ENCODE measurements at places on chromosomes 1 and 21.

GRCh38 chr1:58898739-58899586 is 115.1 kb upstream of the JUN start:
- no peak for DNase-seq

GRCh38 chr1:176785791-176786190 is 322.8 kb downstream of the PAPPA2 start:
- DNase-seq: no peak

DNA sequence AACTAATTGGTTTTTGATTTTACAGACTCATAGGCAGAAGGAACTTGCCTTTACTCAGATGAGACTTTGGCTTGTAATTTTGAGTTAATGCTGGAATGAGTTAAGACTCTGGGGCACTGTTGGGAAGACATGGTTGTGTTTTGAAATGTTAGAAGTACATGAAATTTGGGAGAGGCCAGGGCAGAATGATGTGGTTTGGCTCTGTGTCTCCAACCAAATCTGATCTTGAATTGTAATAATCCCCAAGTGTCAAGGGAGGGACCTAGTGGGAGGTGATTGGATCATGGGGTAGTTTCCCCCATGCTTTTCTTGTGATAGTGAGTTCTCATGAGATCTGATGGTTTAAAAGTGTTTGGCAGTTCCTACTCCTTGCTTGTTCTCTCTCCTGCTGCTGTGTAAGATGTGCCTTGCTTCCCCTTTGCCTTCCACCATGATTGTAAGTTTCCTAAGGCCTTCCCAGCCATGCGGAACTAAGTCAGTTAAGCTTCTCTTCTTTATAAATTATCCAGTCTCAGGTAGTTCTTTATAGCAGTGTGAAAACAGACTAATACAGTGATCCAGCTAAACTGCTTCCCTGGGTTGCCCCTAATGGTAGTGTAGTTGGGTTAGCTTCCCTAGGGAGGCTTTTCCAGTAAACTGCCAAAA is 10.2 kb downstream of the CPT2 start:
- DNase-seq: no peak

- no peak for DNase-seq
These were observed 11.4 kb downstream of the FAM89A start for GRCh38 chr1:231028682-231029081.

GRCh38 chr1:27940297-27940696 is 5.5 kb downstream of the SMPDL3B start:
- DNase-seq: no peak

DNA sequence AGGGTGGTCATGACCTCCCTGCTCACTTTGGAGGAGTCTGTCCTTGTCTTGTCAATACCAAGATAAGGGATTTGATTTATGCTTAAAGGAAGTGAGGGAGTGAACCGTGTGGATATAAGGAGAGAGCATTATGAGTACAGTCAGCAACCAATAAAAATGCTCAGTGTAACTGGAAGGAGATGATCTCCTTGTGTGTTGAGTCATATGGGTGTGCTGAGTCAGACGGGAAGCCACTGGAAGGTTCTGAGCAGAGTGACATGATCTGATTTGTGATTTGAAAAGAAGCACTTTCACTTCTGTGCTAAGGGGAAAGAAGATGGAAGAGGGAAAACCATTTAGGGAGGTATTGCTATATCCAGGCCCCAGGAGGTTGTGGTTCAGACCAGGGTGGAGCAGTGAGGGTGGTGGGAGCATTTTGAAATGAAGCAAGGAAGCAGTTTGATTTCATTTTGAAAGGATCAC is 2.5 kb upstream of the BCL10 start:
- DNase-seq: peak; percentile 86

DNA sequence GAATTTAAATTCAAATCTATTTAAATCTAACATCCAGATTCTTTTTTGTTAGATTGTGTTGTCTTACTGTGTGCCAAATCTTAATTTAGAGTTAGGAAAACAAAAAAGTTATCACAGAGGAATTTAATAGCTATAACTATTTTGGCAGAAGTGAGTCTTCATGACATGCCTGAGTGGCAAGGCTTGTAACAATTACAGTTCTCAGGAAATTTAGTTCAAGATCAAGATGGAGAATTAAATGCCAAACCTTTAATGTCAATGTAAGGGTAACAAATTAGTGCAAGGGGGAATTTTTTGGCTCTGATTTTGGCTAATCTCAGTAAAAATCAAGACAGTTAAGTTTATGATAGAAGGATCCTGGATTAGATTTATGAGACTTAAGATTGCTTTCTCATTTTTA is 58.4 kb downstream of the GDAP2 start:
- DNase-seq: no peak

- DNase-seq: no peak
These were observed 5.8 kb downstream of the LINGO4 start for GRCh38 chr1:151799179-151800022.

DNA sequence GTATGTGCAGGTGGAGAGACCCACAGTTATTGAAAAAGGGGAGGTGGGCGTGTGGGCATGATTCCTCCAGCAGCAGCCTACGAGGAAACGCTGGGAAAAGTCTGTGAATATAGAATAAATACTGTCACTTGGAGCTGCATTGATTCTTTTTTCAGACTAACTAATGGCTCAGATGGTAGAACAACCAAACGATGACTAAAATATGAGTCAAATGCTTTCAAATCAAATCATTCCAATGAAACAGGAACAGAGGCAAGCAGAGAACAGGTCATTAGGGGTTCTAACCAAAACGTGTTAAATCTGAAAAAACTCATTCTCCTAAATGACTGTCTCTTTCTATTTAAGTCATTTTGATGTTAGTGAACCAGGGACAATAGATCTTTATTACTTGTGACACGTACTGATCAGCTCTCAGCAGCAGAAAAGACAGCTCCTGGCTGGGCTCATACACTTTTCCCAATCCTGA is 35.1 kb upstream of the SEC16B start:
- no peak for DNase-seq

DNA sequence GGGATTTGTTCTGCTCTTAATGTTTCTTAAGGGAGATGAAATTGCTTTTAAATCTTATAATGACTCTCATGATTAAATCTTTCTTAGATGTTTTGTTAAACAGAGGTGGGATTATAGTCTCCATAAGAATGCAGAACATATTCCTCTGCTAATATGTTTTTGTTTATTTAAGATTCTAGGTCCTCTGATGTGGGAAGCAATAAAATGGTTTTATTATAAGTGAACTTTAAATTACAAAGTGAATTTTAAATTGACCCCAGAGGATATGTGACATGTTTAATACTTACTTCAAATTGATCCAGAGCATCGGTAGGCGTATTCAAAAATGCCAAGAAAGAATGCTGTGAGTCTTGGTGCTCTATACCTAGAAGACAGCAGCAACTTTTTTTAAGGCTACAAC is 129.4 kb downstream of the COQ8A start:
- no peak for DNase-seq

- DNase-seq: peak; percentile 10
These were observed 2.7 kb downstream of the MOB3C start for GRCh38 chr1:46613661-46614603.

DNA sequence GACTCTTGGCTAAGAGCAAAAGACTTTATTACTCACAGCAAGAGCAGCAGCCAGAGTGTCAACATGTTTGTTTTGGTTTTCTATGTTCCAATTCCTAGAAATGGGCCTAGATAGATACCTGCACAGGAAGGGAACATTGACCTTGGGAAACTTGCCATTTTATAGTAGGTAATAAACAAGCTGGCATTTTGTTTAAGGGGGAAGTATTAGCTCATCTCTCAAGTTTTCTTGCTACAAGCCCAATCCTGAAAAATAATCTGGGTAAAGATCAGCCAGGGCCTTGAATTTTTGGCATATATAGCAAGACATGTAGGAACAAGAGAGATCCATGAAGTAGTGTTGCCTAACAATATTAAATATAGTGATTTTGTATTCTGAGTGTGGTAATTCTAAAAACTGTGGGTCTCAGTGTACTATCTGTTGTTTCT is 51.4 kb upstream of the RGL1 start:
- no peak for DNase-seq

DNA sequence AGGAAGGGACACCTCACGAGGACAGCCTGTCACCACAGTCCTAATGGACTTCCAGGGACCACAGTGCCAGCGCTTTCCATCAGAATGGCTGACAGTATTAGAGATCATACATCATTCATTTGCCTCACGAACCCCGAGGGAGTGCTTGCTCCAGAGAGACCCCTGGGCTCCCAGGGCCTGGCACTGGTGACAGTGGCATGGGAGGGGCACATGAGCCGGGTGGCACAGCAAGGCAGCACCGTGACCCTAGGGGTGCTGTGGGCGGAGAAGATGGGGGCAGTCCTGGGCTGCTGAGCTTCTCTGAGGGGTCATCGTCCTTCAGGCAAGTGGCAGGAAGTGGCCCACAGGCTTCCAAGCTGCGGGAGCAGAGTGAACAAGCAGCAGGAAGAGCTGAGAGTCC is 16.4 kb upstream of the TSPEAR start:
- no peak for DNase-seq

- DNase-seq: no peak
These were observed 14.5 kb upstream of the VPS13D start for GRCh38 chr1:12215118-12215961.

- no peak for DNase-seq
These were observed 1.4 kb upstream of the EPHB2 start for GRCh38 chr1:22709227-22709626.

DNA sequence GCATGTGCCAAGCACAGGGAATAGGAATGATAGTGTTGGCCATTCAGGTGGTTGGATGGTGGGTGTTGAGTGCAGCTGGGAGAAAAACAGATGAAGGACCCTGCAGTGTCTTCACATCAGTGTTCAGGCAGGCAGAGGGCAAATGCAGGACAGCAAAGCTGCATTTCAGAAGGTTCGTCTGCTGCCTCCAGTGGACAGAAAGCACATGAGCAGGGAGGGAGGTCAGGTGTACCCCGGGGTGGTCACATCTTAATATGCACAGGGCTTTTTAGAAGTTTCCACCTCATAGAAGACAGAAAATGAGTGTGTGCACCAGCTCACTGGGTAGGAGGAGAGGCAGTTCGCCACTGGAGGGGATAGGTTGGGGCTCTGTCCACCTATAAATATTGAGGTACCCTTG is 184.9 kb downstream of the SLC35F3 start:
- DNase-seq: no peak

- no peak for DNase-seq
These were observed 100.0 kb downstream of the CLEC20A start for GRCh38 chr1:178396789-178397188.

GRCh38 chr1:152168535-152168868 is 9.5 kb upstream of the RPTN start:
- DNase-seq: no peak

DNA sequence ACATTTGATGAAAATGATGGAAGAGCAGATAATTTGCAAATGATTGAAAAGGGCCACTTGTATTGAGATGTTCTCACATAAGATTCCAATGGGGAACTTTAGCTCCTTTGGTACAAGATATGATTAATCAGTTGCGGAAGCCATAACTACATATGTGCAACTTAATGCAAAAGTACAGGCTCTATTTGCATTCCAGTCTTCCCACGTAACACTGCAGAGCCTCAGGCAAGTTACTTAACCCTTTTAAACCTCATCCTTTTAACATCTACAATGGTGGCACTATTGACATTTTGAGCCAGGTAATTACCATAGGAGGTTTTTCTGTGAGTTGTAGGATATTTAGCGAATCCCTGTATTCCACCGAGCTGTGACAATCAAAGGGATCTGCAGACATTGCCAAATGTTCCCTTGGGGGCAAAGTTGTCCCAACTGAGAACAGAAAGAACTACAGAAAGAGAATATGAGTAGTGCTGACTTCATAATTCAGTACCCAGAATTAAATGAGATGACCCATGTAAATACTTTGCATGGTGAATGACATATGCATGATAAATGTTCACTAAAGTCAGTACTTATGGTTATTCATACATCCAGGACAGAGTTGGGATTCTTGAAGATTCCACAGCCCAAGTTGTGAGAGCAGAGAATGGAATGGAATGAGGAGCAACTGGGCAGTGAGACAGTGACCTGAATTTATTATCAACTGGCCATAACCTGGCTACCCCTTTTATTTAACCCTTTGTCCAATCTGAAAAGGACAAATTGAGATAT is 62.6 kb downstream of the SPAG17 start:
- no peak for DNase-seq

GRCh38 chr1:199701726-199702125 is 325.8 kb upstream of the NR5A2 start:
- no peak for DNase-seq

DNA sequence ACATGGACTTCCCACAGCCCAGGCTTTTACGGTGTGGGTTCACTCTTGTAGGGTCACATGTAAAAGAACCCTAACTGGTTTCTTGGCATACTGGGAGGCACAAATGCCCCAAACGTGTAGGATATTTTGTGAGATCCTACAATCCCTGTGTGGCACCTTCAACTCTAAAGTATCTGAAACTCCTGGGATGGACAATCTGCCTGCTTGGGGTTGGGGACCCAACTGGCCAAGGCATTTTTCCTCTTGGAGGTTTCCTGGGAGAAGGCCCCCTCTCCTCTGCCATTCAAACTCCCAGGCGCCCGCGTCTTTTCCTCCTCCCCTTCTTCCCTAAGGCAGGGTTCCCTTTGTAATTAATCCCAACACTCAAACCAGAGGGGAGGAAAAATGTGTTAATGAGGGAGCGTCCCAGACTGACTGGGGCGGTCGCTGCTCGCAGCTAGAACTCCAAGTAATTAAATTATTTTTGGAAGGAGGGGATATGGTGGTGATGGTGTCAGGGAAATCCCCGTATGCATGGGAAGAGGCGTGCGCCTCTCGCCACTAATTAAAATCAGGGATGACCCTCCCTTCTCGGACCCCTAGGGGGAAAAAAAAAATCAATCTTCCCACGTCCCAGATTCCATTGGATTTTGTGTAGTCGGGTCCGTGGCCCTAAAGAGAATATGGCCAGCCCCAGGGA is 681 bp upstream of the VANGL2 start:
- no peak for DNase-seq

DNA sequence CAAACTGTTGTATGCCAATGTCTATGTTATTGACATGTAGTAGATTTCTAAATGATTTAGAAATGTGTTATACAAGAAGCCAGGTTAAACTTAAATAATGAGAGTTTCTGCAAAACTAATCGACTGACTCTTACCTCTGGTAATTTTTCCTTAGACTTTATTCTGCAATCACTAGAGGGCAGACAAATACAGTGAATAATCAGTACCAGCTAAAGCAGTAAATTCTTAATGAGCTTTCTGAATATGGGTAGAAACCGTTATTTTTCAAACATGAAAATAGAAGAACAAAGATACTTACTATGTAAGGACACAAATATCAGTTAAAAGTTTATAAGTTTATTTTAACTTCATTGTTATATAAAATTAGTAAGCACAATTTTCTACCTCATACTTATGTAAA is 97.9 kb upstream of the RGS1 start:
- peak; percentile 21 for DNase-seq

DNA sequence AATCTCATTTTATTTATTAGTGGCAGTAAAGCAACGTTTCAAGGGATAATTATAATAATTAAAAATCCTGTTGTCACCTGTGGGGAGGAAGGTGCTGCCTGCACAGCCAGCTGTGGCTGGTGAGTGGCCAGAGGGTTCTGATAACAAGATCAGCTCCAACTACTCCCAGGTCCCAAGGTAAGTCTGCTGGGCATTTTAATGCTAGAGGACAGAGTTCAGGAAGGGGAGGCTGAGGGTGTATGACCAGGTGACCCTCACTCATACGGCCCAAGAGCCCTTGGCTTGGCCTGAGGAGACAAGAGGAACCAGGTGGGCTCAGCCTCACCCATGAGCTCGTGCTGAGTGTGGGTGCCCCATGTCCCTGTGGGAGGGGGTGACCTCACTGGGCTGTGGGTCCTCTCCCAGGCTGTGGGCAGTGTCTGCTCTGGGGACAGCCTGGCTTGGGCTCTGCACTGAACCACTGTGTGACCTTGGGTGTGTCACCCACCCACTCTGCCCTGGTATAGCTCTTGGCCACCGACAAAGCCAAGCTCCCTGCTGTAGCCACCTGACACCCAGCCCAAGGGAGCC is 223.8 kb downstream of the PTPRU start:
- DNase-seq: no peak

GRCh38 chr1:91697416-91697815 is 188.5 kb downstream of the TGFBR3 start:
- DNase-seq: no peak

Measured in amniotic stem cell (primary cell).